ENCODE measurements at places on chromosomes 4 and X.
A peak's percentile ranks its signal among the peaks of the same experiment; 100 is the strongest.

DNA sequence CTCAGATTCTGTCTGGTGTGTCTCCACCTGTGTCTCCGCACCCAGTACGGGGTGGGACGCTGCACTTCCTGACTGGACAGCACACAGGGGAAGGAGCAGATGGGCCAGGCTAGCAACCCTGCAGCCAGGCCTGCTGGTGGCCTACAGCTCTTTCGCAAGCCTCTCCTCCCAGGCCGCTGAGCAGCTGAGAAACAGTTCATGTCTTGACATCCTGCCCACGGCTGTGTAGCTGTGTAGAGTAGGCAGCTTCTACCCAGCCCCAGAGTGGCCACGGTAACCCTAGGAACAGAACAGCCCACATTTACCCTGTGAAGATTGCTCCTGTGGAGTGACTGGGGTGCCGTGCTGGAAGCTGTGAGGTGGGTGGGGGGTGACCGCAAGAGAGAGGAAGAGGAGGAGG lies 38.9 kb downstream of the CCNQ start:
- no peak for DNase-seq

DNA sequence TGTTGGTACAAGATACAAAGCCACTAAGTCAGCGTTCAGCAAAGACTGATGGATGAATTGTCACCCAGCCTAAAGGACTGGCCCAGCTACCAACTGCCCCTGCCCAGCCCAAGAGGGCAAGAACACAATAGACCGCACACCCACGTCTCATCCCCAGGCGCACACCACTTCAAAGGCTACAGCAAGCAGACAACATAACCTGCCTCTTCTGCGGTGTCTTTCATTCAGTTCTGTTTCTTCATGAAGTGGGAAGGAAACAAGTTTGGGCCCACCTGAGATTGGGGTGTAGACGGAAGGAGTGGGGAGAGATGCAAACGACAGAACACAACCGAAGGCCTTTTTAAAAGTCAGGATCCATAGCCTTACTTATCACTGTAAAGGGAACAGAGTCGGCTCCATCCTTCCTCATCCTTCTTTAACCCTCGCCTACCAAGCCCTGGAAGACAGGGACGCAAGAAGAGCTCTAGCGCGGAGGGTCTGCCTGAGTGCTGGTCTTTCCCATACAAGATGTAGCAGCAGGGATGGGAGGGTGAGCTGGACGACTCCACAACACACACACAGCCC lies 691 bp downstream of the SCARB2 start:
- DNase-seq, result no peak

DNA sequence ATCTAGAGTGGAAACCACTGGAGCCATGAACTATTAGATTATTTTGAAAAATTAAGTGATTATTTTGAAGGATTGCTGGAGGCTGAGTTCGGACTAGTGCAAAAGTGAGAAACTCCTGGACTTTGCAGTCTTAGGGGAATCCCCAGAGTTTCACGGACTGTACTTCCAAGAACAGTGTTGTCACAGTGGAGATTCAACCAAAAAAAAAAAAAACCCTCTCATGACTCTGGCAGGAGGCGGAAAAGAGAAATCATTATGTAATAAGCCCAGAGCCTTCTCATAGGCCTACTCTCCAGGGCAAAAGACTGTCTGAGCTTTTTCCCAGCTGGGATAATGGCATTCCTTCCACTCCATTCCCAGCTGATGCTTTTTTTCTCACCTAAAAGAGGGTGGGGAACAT lies 16.8 kb upstream of the C4orf51 start:
- DNase-seq, result no peak

GRCh38 chr4:86928400-86929255 lies 6.2 kb upstream of the AFF1 start:
- DNase-seq, result no peak

- DNase-seq, result no peak
Observed at GRCh38 chr4:15799701-15800100, 21.6 kb downstream of the CD38 start.

DNA sequence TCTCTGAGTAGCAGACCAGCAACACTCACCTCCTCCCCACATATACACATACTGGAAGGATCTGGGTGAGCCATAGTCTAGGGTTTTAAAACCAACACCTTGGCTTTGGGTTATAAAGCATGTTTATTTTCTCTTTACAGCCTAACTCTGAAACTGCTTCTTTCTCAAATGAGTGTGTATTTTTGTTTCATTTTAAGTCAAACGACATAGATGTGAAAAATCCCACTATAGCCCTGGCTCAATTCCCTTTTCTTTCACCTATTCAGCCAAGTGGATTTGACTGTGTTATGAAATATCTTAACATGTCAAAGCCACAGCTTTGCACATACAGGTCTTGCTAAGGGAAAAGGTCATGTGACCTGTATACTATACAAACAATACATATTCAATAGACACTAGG lies 13.8 kb downstream of the NEXMIF start:
- no peak for DNase-seq

DNA sequence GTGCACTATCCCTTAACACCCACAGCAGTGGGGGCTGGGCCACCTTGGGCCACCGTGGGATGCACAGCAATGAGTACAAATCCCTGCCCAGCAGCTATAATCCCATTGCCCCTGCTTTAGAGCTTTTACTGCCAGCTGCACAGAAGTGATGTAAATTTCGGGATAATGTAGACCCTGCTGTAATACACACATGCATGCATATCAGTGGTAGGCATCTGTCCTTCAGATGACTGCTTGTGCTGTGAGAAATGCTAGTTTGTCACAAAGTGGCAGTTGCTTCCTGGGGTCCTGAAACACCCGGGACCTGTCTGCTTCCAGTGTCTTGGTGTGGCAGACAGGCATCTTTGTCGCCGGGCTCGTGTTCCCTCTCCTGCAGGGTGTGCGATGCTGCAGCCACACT lies 14.1 kb downstream of the NSG1 start:
- no peak for DNase-seq

DNA sequence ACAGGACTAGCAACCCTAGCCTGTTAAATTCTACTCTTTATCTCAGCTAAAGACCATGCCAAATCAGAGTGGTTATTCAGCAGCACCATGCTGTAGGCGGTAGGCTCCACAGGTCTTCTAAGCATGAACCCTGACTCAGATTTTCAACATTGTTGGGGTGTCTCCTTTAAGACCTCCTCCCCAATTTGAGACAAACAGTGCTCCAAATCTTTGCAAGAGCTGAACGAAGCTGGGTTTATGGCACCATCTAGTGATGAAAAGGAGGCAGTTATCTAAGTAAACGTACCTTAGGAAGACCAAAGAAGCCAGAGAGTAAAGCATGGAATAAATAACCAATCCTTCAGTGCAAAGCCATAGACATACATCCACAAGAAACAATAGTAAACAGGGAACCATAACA lies 334.5 kb upstream of the SLC7A11 start:
- no peak for DNase-seq

DNA sequence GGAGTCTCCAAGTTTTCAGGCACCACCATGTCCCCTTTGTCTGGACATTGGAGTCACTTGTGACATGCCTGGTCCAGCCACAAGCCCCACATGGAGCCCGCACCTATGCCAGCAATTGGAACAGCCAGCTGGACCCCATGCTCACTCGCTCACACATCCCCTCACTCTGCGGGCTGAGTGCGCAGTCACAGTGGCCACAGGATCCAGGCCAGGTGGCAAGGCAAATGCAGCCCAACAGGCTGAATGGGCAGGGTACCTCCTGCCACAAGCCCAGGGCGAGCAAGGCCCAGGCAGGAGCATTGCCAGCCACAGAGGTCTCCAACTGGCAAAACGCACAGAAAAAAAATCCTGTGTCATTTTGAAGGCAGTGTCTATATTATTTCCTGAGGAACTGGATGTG lies 82.0 kb downstream of the ANXA10 start:
- no peak for DNase-seq

DNA sequence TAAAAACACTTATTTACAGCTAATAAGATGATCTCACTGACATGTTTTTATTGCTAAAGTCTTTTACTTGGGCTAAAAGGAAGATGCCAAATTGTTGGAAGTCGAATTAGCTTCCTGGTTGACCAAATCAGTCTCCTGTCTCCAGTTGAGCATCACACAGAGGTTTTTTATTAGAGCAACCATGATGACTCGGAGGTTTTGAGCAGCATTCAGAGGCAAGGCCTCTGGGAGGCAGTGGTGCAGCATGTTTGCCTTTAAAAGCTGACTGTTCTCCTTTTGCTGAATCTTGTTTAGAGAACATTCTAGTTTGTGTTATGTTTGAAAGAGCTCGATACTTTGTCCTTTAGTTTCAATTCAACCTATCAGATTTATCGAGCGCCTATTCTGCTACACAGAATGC lies 2.1 kb downstream of the UCHL1 start:
- no peak for DNase-seq

DNA sequence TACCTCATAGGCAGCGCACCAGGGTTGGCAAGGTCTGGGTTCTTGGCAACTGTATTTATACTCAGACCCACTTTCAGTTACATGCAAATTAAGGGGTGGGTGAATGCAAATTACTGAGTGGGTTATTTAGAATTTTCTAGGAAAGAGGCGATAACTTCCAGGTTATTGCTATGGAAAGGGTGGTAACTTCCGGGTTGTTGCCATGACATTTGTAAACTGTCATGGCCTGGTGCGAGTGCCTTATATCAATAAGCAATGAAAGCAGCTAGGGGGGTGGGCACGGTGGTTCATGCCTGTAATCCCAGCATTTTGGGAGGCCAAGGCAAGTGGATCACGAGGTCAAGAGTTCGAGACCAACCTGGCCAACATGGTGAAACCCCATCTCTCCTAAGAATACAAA lies 57.5 kb upstream of the SLC7A3 start:
- DNase-seq, result no peak

GRCh38 chrX:77953708-77954107 lies 15.7 kb downstream of the PGAM4 start:
- DNase-seq, result no peak

- no peak for DNase-seq
Observed at GRCh38 chr4:41878991-41879491, 56.2 kb upstream of the TMEM33 start.

GRCh38 chr4:1726146-1726934 lies 5.0 kb downstream of the TACC3 start:
- DNase-seq, result peak; percentile 88

GRCh38 chrX:118751950-118752783 lies 24.8 kb downstream of the IL13RA1 start:
- no peak for DNase-seq

- no peak for DNase-seq
Observed at GRCh38 chr4:7661846-7662506, 227.2 kb upstream of the PSAPL1 start.

GRCh38 chr4:182873289-182873688 lies 43.9 kb downstream of the DCTD start:
- DNase-seq, result no peak

DNA sequence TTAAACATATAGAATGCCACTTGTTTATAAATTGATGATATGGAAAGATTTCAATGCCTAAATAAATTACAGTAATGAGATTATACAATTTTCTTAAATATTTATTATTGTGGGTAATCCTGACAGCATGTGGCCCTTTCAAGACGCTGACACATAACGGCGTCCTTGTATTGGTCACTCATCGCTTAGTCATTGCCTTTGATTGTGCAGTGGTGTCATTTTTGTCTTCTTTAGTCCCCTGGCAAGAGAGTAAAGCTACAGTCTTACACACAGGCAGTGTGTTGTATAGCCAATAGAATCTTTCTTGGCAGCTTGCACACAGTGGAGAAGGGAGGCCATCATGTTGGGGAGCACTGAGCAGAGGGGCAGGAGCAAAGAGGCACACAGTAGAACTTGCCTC lies 361.8 kb upstream of the GALNT7 start:
- DNase-seq, result no peak

DNA sequence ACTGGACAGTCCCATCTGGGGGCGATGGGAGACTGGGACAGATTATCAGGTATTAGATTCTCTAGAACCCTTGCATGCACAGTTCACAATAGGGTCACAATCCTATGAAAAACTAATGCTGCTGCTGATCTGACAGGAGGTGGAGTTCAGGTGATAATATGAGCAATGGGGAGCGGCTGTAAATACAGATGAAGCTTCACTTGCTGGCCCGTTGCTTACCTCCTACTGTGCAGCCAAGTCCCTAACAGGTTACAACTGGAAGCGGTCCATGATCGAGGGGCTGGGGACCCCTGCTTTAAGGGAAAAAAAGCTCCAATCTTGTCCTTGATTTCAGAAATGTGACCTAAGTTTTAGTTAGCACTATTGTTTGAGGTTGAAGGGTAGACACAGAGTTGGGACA lies 175.2 kb downstream of the ZNF330 start:
- DNase-seq, result no peak

- no peak for DNase-seq
Observed at GRCh38 chr4:8038719-8039251, 99.1 kb upstream of the AFAP1 start.

GRCh38 chrX:40727093-40727492 lies 8.2 kb downstream of the MED14 start:
- no peak for DNase-seq

DNA sequence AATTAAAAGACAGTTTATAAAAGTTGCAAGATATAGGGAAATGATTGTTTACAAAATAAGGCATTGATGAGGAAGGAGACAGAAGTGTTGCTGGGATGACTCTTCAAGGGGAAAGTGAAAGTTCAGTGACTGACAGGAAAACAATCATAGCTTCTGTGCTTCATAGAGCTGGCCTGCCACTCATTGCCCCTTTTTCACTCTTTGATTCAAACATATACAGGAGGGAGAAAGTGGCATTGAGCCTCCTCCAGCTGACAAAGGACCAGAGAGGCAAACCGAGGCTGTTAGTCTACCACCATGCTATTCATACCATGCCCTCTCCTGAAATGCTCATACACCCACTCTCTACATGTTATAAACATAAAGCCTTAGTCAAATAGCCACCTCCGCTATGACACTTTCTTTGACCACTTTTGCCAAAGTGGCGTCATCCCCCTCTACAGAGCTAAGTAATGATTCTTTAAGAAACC lies 79.2 kb upstream of the ATOH1 start:
- DNase-seq, result no peak

DNA sequence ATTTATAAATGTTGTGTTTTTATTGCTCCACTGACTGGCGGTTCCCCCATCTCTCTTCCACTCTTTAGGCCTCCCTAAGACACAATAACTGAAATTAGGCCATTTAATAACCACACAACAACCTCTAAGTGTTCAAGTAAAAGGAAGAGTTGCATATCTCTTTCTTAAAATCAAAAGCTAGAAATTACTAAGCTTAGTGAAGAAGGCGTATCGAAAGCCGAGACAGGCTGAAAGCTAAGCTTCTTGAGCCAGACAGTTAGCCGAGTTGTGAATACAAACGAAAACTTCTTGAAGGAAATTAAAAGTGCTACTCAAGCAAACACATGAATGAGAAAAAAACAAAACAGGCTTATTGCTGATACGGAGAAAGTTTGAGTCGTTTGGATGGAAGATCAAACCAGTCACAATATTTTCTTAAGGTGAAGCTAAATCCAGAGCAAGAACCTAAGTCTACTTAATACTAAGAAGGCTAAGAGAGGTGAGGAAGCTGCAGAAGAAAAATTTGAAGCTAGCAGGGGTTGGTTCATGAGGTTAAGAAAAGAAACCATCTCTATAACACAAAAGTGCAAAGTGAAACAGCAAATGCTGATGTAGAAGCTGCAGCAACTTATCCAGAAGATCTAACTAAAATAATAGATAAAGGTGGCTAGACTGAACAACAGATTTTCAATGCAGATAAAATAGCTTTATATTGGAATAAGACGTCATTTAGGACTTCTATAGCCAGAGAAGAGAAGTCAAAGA lies 194.0 kb upstream of the TTC29 start:
- no peak for DNase-seq
